Purkinje cell (primary cell): ENCODE measurements at places on chromosomes 12 and 14. TPM values are rescaled to one million over a fixed set of nuclear protein-coding genes. Genes with fewer than 3 reads are reported as not detected.

Gene NKX2-1
- polyA plus RNA-seq = not detected in 2 replicates

Gene FOXG1
- 6.2 TPM in 1 of 2 replicates, not detected in the other for polyA plus RNA-seq

Gene SLC15A5
- not detected in 2 replicates for polyA plus RNA-seq

Gene BBOF1
- polyA plus RNA-seq = 8.2 and 18.9 TPM in 2 replicates

Gene RAP1B
- 131 and 185 TPM in 2 replicates for polyA plus RNA-seq

Gene GLIPR1L1
- polyA plus RNA-seq = 3.4 and 4.4 TPM in 2 replicates

Gene CCDC88C
- polyA plus RNA-seq = 0.17 and 0.41 TPM in 2 replicates

Gene CCDC196
- polyA plus RNA-seq = 0.65 TPM in 1 of 2 replicates, not detected in the other

Gene KLRB1
- 0.23 TPM in 1 of 2 replicates, not detected in the other for polyA plus RNA-seq

Gene GLT1D1
- 3.0 and 4.5 TPM in 2 replicates for polyA plus RNA-seq

Gene RFC5
- 5.0 and 6.5 TPM in 2 replicates for polyA plus RNA-seq

Gene PAX9
- 0.07 TPM in 1 of 2 replicates, not detected in the other for polyA plus RNA-seq

Gene FOXA1
- polyA plus RNA-seq = not detected in 2 replicates

Gene KRT71
- not detected in 2 replicates for polyA plus RNA-seq

Gene GALNT4
- polyA plus RNA-seq = 0.08 and 0.50 TPM in 2 replicates

Gene DTX1
- 11.7 and 13.5 TPM in 2 replicates for polyA plus RNA-seq

Gene DEPDC4
- 1.1 and 11.4 TPM in 2 replicates for polyA plus RNA-seq

Gene KRT3
- polyA plus RNA-seq = not detected in 2 replicates

Gene TMTC1
- polyA plus RNA-seq = 43.2 and 49.8 TPM in 2 replicates

Gene ENDOU
- not detected in 2 replicates for polyA plus RNA-seq

Gene SLC7A7
- not detected in 2 replicates for polyA plus RNA-seq

Gene KLHDC1
- polyA plus RNA-seq = 16.5 and 28.7 TPM in 2 replicates

Gene EXOC3L4
- polyA plus RNA-seq = not detected in 2 replicates
